ENCODE measurements at places on chromosomes 1 and 21.

GRCh38 chr1:225881959-225882693 lies at the start of gene TMEM63A:
Gene TMEM63A, minus strand, starts transcription at chr1:225882380. Its CDS starts 4,800 bp downstream, at chr1:225877580.
- peak; percentile 64 for DNase-seq

DNA sequence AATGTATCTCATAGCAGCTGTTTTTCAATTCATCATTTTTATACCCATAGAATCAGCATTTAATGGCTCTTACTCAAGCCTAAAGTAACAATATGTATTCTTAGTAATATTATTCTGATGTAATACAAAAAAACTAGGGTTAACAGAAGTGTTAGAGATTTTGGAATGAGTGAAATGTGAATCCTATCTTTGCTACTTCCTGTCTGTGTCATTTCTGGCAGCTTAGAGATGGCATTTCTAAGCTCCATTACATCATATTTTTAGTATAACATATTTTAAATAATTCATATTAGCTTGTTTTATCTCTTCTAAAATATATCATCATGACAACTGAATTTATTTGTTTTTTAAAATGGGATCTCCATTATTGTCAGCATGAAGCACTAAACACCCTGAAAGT lies 90.2 kb downstream of the LRRC7 start:
- DNase-seq = no peak

DNA sequence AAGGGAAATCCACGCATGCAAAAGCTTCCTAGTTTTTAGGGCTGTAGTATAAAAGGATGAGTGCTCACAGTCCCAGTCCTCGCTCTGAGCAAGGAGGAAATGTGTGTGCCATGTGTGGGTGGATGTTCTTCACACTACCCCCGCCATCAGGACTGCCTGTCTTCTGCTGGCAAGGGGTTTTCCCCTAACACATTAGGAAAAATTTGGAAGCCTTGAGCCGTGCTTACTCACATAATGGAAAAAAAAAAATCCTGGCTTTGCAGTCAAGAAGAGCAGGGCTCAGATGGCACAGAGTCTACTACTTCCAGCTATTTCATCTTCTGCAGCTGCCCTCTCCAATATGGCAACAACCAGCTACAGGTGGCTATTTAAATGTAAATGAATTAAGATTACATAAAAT lies 363.1 kb downstream of the PLPP3 start:
- DNase-seq = no peak

GRCh38 chr1:234246638-234247116 lies 126.6 kb upstream of the COA6 start:
- DNase-seq = no peak

DNA sequence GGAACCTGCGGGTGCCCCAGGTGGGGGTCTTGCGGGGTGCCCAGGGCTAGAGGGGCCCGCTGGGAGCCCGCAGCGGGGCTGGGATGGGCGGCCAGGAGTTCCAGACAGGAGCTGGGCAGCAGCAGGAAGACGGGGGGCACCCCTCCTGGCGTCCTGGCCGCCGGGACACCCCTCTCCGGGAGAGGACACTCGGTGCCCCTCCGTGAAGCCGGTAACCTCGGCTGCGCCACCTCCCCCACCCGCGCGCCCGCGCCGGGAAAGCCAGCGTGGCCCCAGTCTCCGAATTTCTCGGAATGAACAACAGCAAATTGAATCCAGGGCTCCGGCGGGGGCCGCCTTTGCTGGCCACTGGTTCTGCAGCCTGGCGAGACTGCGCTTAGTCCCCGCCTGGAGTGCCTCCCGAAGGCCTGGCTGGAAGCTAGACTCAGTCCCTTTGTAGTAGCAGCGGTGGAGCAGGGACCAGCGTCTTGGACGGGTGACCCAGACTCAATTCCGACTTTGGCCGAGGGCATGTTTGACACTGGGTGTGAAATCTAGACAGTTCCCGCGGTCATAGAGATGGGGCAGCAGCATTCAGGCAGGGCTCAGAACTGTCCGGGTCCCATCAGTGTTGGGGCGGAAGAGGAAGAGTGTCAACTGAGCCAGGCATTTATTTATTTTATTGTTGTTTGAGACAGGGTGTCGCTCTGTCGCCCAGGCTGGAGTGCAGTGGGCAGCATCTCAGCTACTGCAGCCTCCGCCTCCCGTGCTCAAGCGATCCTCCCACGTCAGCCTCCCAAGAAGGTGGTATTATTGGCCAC lies 773 bp downstream of the IFNGR2 start:
- peak; percentile 34 for DNase-seq

GRCh38 chr1:66276218-66276617 lies 257.7 kb upstream of the SGIP1 start:
- DNase-seq = no peak

- no peak for DNase-seq
Measured at GRCh38 chr1:77876884-77877283, 11.5 kb upstream of the NEXN start.

GRCh38 chr1:221161571-221162041 lies 282.4 kb downstream of the HLX start:
- DNase-seq = no peak

GRCh38 chr1:27724961-27725373 lies 794 bp upstream of the FAM76A start:
- peak; percentile 25 for DNase-seq

DNA sequence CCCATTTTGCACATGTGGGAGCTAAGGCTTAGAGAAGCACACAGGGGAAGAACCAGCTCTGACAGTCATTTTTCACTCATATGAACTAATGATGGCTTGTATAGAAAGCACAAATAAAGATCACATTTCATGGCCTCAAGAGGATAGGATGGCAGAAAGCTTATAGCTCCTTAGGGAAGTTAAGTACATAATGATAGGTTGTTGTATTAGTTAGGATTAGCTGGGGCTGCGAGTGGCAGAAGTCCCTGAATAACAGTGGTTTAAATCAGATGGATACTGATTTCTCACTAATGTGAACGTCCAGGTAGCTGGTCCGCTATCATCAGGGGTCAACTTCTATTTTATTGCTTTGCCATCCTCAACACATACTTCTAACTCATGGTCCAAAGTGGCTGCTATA lies 284.0 kb downstream of the RPS6KC1 start:
- peak; percentile 91 for DNase-seq

GRCh38 chr1:50422946-50423669 lies at the start of gene DMRTA2:
Gene DMRTA2, minus strand, starts transcription at chr1:50423443. Its CDS starts 1,907 bp downstream, at chr1:50421536.
- peak; percentile 61 for DNase-seq

DNA sequence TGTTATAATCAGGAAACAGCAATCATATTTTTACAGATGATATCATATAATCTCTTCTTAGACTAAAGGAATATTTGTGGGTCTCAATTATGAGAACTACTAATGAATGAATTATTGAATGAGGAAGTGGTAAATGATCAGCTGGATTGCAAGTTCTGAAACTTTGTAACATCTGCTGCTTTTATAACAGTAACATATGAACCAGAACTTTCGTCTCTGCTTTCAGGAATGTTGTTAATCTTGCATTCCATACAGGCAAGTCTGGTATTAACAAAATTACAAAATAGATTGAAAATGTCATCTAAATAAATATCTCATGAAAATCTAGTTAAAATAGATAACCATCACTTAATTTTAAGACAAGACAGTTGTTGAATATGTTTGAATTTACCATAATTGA lies 110.5 kb upstream of the COL11A1 start:
- no peak for DNase-seq

DNA sequence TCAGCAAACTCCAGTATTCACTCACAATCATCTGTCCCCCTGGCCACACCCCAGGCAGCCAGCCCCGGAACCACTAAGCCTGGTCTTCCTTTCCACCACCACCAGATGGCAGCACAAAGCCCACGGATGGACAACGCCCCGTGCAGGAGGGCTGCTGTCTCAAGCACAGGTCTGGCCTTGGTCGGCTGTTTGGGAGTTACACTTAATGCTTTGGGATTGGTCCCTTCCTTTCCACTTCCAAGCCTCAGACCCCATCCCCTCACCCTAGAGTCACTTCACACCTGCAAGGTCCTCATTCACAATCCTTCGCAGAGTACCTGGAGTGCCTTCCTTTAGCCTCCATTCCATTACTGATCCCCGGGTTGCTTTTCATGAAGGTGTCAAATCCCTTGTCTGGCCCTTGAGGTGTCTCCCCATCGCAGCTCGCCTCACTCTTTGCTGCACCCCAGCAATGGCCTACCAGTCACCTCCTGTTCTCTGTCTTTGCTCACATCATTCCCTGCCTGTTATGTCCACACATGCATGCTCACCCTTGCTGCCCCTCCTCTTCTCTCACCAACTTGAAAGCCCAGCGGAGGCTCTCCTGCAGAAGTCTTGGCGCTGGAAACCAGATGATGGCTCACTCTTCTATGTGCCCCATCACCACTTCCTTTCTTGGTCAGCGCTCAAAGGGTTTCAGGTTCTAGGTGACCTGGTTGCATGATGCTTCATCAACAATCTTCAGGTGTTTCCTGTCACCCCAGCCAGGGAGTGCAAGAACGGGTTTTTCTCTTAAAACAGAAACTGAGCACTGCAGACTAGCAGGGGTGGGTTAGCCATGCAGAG lies 24.9 kb upstream of the KCNA2 start:
- DNase-seq = peak; percentile 48

DNA sequence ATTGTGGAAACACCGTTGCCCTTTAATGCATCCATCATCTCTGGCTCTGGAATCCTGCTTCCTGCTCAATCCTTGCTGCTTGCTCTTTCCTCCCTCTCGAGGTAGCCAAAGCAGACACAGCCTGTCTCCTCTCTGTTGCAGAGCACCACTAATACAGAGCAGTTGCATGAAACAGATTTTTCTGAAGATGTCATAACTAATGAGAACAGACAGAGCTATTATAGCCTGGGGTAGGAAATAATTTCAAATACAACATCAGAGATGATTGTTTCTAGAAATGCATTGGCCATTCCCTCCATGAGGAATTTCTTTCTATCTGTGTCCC lies 23.3 kb upstream of the ACBD6 start:
- no peak for DNase-seq

- peak; percentile 95 for DNase-seq
Measured at GRCh38 chr1:203640723-203641502, 14.3 kb downstream of the ATP2B4 start.

GRCh38 chr1:8097077-8097799 lies 71.1 kb upstream of the ERRFI1 start:
- DNase-seq = peak; percentile 77

- no peak for DNase-seq
Measured at GRCh38 chr21:45855248-45855811, 126.2 kb upstream of the COL6A1 start.

- no peak for DNase-seq
Measured at GRCh38 chr1:152806576-152806975, at the start of gene LCE1C. Gene LCE1C, minus strand, starts transcription at chr1:152806651. Its CDS starts 1,173 bp downstream, at chr1:152805478.

GRCh38 chr21:27257908-27258556 lies 291.1 kb upstream of the ADAMTS5 start:
- no peak for DNase-seq

- no peak for DNase-seq
Measured at GRCh38 chr1:5239911-5240310, 585.5 kb downstream of the AJAP1 start.

- DNase-seq = no peak
Measured at GRCh38 chr1:2127187-2128145, 67.1 kb downstream of the FAAP20 start.

GRCh38 chr1:243508303-243508713 lies 252.5 kb downstream of the SDCCAG8 start:
- DNase-seq = no peak

- DNase-seq = no peak
Measured at GRCh38 chr1:89198491-89199072, at the start of gene GBP4. Gene GBP4, minus strand, starts transcription at chr1:89198942. Its CDS starts 108 bp downstream, at chr1:89198834.

DNA sequence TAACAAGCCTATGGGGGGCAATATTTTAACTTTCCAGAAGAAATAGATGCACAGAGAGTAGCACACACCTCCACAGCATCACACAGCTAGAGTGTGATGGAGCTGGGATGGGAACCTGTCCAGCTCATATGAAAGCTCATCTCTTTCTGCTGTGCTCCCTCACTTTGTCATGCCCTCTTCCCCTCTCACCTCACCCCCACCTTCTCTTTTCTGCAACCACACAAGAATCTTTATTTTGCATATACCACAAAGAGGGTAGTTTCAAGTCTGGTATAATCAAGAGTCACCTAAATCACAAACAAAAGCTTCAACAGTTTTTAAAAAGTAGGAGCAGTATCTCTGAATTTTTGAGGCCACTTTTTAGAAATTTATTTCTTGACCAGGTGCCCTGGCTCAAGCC lies 22.6 kb downstream of the FOXD2 start:
- DNase-seq = no peak

- no peak for DNase-seq
Measured at GRCh38 chr1:65527190-65527589, 106.7 kb downstream of the LEPR start.

- no peak for DNase-seq
Measured at GRCh38 chr1:84344286-84344685, 42.8 kb downstream of the SAMD13 start.

- DNase-seq = no peak
Measured at GRCh38 chr1:64896551-64896950, 69.8 kb downstream of the JAK1 start.
